GM18507 (cell line): ENCODE measurements at places on chromosomes 7 and 10.

DNA sequence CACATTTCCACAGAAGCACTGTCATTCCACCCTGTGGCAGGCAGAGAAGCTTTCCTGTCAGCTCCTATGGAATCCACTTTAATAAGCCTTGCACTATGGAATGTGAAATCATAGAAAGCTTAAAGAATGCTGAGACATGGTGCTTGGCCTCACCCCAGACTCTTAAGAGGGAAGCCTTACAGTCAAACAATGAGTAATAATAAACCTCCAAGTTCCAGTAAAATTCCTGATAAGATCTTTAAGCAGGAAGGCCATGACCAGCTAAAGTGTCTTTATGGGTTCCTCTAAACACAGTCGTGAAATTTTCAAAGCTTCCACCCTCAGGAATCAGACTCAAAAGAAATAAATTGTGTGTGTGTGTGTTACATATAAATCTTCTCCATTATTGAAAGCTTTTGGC is 11.9 kb upstream of the TEX36 start:
- no peak for DNase-seq

DNA sequence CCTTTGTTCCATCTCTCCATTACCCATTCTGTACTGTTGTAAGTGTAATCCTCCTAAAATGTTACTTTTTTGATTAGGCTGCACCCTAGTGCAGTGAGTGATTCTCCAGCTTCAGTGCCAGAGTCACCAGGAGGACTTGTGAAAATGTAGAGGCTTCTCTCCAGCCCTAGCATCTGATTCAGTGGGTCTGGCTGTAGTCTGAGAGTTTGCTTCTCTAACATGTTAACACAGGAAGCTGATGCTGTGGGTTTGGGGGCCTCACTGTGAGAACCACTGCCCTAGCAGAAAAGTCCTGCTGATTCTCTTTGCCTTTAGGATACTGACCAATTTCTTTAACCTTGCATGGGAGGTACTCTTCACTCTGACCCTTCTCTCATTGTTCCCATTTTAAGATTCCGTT is 24.4 kb downstream of the CSGALNACT2 start:
- no peak for DNase-seq

GRCh38 chr7:134761266-134761665 is 18.2 kb upstream of the CALD1 start:
- no peak for DNase-seq

- DNase-seq = no peak
Measured at GRCh38 chr7:53965716-53966115, 576.5 kb upstream of the VSTM2A start.

DNA sequence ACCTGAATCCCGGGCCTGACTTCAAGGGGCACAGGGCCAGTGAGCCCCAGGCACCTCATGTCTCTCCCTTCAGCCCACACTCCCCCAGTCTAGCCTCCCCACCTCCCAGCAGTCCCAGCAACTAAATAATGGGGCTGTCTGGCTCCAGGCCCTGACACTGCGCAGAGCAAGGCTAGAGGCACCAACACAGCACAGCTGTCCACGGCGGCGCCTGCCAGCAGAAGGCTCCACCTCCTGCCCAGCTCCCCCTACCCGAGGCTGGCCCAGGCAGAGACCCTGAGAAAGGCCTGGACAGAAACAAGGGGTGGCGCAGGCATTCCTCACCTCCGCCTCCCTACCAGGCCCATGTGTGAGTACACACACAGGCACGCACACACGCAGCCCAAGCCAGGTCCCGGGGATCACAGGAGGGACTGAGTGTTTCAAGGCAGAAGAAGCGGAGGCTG is 6.1 kb downstream of the KCNH2 start:
- DNase-seq = no peak

DNA sequence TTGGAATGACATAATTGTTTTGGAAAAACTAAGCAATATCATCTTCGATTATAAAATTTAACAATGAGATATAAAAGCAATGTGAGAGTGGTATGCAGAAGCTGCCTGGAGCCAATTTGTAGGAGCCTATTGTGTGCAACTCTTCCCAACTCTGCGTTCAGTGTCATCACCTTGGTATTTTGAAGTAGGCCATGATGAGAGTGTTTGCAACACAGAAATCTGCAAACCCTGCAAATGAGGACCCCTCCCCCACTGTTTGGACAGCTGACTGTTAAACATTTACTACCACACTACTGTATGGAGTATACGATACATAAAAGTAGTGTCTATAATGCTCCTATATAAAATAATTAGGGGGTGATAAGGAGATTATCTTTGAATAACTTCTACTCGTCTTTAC is 531.3 kb downstream of the ATRNL1 start:
- no peak for DNase-seq

DNA sequence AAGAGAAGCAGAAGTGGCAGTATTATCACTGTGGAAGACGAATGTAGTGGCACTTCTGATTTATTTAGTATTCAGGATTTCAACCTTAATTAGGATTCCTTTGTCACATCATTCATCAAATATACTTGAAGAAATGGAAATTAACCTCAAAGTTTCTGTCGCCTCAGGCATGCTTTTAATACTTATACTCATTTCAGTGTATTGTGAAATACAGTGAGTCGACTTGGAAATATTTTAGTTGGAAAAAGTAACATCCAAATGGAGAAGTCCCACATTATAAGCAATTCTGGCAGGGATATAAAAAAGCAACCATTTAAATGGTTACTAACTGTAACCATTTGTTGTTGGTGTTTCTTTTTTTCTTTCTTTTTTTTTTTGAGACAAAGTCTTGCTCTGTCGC is 648.8 kb downstream of the ARL4A start:
- no peak for DNase-seq

GRCh38 chr10:73366381-73367298 is 8.0 kb upstream of the CFAP70 start:
- DNase-seq = peak; percentile 5

DNA sequence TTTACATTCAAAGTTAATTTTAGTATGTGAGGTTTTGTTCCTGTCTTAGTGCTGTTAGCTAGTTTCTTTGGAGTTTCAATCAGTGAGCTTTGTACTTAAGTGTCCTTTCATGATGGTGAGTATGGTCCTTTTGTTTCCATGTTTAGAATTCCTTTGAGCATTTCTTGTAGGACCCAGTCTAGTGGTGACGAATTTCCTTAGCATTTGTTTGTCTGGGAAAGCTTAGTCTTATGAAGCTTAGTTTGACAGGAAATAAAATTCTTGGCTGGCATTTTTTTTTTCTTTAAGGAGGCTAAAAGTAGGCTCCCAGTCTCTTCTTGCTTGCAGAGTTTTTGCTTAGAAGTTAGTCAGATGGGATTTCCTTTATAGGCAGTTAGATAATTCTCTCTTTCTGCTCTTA is 209.2 kb upstream of the SEMA3C start:
- no peak for DNase-seq

GRCh38 chr7:75638594-75639070 is 100.1 kb downstream of the HIP1 start:
- no peak for DNase-seq

DNA sequence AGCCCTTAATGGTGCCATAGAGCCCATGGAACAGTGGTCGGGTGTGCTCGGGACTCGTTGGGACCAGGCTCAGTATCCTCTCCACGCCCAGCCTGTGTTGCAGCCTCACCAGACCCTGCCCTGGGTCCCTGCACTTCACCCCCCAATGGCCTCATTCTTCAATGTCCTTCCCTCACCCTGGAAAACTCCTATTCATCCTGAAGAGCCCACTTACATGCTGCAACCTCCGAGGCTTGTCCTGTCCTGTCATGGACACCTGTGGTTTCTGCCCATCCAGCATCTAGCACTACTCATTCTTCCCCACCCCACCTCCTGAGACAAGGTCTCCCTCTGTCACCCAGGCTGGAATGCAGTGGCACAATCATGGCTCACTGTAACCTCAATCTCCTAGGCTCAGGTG is 7.7 kb downstream of the MMD2 start:
- DNase-seq = no peak

DNA sequence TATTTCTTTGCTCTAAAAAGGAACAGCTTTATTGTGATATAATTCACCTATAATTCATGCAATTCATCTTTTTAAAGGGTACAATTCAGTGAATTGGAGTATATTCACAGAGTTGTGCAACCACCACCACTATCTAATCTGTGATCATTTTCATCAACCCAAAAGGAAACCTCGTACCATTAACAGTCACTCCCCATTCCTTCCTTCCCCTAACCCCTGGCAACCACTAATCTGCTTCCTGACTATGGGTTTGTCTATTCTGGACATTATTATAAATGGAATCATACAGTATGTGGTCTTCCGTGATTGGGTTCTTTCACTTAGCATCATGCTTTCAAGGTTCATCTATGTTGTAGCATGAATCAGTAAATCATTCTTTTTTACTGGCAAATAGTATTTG is 52.3 kb downstream of the MKI67 start:
- no peak for DNase-seq

GRCh38 chr7:70778585-70778984 is 353.4 kb upstream of the GALNT17 start:
- DNase-seq = no peak

DNA sequence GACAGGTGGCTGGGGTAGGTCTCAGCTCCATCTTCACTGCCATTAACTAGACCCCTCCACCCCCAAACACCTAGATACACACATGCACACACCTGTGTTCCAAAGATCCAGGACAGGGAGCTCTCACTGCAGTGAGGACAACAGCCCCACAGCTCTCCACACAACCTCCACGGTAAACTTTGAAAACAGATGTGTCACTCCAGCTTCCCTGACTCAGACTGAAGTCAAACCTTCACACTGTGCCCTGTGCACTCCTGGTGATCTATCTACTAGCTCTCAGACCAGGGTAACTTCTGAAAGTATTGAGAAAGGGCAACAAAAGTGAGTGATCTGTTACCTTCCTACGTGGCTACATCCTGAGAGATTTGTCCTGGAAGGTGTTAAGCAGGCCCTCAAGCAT is 519.8 kb downstream of the XPNPEP1 start:
- DNase-seq = no peak

GRCh38 chr10:118545381-118545780 is 50.1 kb downstream of the PRLHR start:
- DNase-seq = no peak

DNA sequence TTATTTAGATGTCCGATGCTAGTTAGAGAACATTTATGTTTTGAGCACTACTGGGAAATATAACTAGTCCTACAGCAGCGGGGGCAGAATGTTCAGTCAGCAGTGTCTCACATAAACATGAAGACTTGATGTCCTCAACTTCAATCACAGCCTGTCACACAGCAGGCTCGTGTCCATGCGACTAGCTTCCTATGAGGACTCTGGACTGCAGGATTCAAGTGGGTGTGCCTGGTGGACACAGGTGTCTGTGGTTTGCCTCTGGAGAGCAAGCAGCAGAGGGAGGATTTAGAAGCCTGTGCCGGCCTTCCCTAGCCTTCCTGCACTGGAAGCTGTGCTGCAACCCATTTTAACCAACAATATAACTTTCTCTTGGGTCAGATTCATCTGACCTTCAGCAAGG is 30.0 kb upstream of the LANCL2 start:
- DNase-seq = no peak

DNA sequence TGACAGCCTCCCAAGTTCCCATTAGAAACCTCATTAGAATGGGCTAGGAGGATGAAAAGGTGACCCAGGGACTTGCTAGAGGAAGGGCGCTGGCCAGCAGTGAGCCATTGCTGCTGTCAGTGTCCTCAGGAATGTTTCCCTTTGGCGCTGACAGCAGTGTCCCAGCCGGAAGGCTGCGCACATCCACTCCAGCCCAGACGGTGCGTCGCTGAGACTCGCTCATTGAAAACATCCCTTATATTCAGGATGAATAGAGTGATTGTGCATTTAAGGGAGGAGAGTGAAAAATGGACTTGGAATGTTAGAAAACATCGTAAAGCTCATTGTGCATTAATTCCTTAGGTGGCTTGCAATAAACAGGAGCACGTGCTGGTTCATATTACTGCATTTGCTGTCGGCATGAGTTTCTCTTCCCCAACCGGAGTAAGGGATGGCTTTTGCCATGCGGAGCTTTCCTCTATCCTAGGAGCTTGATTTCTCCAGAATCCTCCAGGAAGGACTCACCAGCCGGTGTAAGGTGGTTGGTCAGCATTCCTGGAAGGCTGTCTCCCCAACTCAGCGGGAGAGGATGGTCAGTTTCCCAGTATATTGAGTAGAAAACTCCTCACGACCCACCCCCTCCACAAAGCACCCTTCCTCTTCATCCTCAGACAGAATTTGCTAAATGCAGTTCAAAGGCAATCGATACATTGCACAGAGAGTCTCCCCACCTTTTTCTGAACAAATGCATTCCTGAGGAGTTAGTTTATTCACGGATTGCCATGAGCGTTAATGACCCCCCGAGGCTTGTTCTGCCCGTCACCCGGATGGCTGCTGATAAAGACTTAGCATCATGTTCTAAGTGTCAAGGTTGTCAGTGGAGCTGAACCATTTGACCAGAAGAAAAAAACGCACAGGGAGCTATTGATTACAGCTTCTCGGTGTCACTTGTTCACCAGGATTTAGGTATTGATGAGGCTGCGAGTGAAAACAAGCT is 201.8 kb downstream of the EBF3 start:
- no peak for DNase-seq

DNA sequence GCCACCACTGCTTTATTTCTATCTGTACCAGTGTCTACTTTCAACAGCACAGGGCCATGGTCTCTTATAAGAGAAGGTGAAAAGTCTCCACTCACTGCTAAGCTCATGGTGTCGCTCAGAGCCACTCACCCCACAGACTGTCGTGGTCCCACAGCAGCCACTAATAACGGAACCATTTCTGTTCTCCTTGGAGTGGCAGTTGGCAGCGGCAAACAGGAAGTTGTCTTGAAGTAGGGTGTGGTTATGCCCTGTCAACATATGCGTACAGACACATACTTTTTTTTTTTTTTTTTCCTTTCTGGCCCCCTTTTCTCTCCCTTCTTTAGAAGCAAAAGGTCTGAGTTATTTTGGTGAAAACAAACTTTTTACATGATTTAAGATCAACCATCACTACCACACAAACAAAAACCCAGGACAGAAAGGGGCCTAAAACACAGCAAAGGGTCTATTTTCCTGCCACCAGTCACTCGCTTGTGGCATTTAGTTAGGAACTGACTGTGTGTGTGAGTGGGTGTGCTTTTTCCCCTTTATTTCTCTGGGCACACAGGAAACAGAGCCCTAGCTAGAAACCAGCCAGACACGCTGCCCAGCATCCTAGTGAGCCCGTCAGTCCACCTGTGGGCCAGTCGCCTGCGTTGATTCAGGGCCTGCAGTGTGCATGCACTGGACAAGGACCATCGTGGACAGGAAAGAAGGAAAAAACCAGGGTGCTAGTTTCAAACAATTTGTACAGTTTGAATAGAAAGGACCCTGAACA is 96.7 kb upstream of the EFCAB10 start:
- no peak for DNase-seq

GRCh38 chr10:132546567-132547420 is 9.2 kb downstream of the INPP5A start:
- DNase-seq = no peak
